Cerebellar nuclear complex (tissue), 1 donor: ENCODE measurements at places on chromosomes 5 and 9.

DNA sequence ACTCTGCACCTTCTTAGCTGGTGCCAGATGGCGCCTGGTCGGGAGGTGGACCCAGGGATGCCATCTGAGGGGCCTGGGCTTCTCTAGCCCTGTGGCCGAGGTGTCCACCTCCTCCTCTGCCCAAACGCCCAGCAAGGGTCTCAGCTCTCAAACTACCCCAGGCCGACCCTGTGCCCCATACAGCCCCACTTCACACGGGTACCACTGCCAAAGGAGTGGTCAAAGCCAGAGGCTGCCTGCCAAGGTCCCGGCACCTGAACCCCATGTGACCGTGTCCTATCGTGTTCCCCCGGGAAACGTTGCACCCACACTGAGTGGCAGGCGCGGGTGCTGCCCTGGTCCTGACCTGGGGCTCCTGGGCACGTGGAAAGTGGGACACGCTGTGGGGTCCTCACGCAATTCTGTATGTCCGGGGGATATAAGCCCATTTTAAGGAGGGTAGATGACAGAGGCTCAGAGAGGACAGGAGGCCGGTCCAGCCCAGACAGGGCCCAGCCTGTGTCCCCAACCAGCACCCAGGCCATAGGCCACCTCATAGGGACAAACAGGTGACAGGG, 1.9 kb downstream of the ENTPD8 start:
- no peak for DNase-seq

GRCh38 chr9:105883847-105884246, 189.5 kb downstream of the TMEM38B start:
- no peak for DNase-seq

DNA sequence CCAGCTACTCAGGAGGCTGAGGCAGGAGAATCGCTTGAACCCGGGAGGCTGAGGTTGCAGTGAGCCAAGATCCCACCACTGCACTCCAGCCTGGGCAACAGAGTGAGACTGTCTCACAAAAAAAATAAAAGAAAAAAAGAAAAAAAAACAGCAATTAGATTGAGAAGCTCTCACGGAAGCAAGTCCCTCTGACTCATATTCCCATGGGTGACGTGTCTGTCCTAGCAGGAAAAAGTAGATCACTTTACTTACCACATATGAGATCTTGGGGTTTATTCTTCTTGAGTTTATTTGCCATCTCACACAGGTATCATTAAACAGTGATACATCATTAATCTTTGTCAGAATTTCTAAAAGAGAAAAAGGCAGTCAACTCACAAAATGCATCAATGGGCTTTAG, 62.6 kb downstream of the SUSD1 start:
- DNase-seq: no peak

DNA sequence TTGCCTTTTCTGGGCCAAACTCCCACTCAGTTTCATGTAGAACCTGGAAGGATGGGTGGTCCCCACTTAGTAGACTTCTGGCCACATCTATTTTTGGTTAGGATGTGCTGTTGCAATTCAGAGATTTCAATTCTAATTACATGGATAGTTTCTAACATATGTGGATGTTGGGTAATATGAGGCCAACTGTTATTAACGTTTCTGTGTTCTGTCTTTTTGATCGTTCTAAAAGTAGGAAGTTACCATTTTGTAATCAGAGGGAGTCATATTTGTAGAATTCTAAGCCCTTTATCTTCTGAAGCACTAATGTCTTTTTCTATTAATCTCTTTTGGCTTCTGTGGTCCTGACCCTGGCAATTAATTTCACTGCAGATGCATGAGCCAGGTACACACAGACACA, 141.6 kb upstream of the SPEF2 start:
- DNase-seq: no peak

GRCh38 chr9:81317939-81318338, 371.4 kb downstream of the TLE1 start:
- DNase-seq: no peak

DNA sequence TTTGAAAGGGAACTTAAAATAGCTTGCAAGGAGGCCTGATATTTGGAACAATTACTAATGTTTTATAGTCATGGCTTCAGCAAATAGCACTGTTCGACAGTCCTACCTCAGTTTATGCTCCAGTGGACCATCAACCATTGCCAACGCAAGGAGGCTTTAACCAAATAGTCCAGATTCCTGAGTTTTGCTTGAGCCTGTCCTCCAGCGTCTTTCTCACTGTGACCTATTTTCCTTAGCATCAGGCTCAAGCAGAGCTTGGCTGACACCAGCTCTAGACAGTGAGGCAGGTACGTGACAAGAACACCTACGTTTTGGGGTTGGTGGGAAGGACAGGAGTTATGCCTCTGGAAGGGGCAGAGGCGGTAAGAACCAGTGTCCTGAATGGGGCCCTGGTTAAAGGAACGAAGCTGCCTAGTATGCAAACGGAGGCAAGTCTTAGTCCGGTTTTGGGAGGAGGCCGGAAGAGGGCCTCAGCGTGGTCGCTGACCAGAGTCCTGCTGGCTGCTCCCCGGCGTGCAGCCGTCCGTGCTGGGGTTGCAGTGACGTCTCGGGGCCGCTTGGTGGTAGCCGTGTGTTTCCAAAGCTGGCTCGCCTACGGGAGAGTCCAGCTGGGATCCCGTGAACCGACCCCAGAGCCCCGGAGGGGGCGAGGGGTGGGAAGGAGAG, 998 bp upstream of the FGF18 start:
- DNase-seq: no peak
